ENCODE measurements at places on chromosomes 2 and 18.

- DNase-seq, result no peak
Measured at GRCh38 chr2:33373986-33374385, 102.5 kb upstream of the RASGRP3 start.

- peak; percentile 28 for DNase-seq
Measured at GRCh38 chr2:128736689-128737545, 418.2 kb upstream of the HS6ST1 start.

GRCh38 chr2:237480988-237481525, 6.0 kb upstream of the MLPH start:
- DNase-seq, result no peak

- DNase-seq, result no peak
Measured at GRCh38 chr2:209582281-209582680, 158.4 kb downstream of the MAP2 start.

DNA sequence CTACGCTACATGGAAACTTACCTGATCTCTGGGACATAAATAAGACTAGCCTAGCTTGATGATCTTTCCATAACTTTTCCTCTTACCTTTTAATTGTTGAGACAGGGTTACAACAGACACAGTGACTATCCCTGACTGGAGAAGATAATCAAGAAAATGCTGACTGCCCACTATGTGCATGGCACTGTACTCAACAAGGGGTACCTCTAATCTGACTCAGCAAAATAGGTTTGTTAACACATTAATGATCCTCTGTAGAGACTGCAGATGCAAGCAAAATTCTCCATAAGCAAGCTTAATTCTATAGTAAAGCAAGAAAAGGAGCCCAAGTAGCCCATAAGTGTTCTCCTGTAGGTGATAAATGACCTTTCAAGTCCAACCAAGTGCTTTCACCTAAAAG, 25.5 kb downstream of the ACVR1C start:
- DNase-seq, result no peak

- DNase-seq, result no peak
Measured at GRCh38 chr18:25399554-25399953, 47.6 kb upstream of the ZNF521 start.

DNA sequence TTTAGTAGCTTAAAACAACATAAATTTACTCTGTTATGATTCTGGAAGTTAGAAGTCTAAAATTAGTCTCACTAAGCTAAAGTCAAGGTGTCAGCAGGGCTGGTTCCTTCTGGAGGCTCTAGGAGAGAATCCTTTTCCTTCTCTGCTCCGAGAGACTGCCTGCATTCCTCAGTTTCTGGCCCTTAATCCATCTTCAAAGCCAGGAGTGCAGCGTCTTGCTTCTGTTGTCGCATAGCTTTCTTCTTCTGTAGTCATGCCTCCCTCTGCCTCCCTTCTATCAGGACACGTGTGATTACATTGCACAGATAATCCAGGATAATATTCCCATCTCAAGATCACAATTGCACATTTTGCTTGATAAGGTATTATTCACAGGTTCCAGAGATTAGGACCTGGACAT, 35.1 kb downstream of the DAPL1 start:
- DNase-seq, result no peak

- no peak for DNase-seq
Measured at GRCh38 chr2:206095536-206096332, 9.8 kb upstream of the INO80D start.

DNA sequence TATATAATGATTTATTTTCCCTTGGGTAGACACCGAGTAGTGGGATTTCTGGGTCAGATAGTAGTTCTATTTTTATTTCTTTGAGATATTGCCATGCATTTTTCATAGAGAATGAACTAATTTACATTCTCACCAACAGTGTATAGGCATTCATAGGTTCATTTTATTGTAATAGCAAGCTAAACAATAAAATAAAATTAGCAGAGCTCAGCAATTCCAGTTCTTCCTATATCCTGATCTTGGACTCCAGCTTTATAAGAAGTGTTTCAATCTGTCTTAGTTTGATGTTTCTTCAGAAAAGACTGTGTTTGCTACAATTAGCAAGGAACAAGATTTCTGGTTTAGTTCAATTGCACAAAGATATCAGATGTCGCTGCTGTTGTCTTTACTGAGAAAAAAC, 1024.4 kb upstream of the LRRTM1 start:
- no peak for DNase-seq

- DNase-seq, result no peak
Measured at GRCh38 chr2:96259497-96259921, 6.3 kb downstream of the TMEM127 start.
